ENCODE measurements at places on chromosomes 13 and 19.

DNA sequence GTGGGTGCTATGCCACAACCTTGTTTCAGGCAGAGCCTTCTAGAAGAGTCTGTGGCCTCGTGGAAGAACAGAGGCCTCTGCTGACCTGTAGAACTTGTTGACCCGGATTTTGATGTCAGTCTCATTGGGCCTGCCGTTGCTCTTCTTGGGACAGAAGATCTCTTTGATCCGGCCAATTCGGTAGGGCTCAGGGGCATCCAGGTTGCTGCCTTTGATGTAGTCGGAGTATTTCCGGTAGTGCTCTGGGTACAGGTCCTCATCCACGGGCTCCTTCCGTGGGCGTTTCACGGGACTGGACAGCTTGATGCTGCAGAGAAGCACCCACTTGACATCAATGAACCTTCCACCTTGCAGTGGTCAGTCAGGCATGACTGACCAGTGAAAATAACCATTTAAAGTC is 24.0 kb upstream of the EIF3G start:
- DNase-seq, result no peak

DNA sequence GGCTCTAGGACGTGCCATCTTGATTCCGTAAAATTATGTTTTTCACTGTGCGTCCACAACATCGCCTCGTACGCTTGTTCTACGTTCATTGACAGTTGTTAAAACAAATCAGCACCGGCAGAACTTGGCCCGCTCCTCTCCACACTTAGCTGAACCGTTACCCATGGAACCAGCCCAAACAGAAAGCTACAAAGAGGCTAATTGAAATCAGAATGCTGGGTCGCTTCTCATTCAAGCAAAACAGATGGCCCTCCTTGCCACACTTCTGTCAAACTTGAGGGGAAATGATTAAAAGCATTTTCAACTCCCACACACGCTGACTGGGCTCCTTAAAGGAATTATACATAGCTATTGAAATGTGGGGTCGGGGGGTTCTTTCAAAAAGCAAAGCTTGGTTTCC is 71.6 kb downstream of the TM9SF2 start:
- DNase-seq, result no peak

GRCh38 chr13:42746866-42747265 is 34.5 kb upstream of the FAM216B start:
- no peak for DNase-seq

DNA sequence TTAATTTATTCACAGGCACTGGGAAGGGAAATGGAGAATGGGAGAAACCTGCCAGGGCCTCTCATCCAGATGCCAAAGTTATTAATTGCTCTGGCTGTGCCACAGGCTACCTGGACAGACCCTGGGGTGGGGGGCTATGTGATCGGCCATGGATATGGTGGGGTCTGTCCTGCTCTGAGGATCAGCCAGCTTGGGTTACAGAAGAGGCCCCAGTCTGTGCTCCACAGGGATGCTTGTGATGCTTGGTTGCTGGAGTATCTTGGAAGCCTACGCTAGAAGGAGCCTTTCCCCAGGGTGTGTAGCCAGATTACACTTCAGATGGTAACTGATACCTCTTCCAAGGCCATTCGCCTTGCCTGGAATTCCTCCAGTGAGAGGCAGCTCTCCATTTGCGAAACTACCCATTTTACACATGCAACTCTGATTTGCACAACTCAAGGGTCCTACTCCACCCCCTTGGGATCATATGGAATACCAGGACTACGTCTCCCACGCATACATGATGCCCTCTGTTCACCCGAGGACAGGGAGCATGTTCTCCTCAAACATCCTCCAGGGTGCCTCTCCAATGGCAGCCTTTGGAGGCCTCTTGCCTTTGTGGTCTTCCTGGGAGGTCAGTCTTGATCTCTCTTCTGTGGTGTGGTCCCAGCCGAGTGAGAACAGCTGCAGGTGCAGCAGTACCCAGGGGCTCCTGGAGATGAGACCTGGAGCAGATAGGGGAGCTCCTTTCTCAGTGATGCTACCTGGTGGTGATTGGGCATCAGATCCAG is 186.6 kb upstream of the TSHZ3 start:
- no peak for DNase-seq

- no peak for DNase-seq
Observed at GRCh38 chr13:78816592-78816991, 157.6 kb upstream of the OBI1 start.

- no peak for DNase-seq
Observed at GRCh38 chr19:4980838-4981680, 12.1 kb downstream of the KDM4B start.

GRCh38 chr13:33487575-33488243 is 202.2 kb upstream of the STARD13 start:
- DNase-seq, result no peak

DNA sequence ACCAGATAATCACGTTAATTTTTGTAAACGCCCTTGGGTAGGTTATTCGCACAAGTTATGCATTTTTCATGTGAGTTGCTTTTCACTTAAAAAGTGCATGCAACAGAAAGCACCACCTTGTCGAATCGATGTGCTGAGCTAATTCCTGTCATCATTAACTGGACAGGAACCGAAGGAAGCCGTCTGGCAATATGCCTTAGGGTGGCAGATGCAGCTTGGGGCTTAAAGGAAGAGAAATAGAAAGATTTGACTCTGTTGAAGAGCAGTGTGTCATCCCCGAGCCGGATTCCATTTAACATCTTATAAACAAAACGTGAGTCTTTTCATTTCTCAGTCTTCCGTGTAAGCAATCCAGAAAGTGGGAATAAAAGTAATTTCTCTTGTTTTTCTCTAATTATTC is 70.0 kb downstream of the ATP11A start:
- DNase-seq, result no peak

DNA sequence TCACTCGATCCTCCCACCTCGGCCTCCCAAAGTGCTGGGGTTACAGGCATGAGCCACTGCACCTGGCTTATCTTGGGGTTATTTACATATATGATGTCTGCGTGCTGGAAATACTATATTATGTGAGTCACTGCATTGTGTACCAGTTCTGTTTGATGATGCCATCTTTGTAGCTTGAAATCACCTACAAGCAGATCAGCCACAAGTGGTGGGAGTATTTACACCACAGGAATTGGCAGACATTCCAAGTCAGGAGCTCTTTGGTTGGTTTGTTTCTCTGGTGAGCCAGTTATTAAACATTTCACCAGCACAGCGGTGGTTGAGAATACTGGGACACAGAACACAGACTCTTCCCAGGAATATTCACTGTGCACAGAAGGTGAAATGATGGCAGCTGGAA is 4.5 kb upstream of the TIMM44 start:
- DNase-seq, result no peak

GRCh38 chr19:11759805-11760204 is 7.0 kb upstream of the ZNF441 start:
- DNase-seq, result no peak

DNA sequence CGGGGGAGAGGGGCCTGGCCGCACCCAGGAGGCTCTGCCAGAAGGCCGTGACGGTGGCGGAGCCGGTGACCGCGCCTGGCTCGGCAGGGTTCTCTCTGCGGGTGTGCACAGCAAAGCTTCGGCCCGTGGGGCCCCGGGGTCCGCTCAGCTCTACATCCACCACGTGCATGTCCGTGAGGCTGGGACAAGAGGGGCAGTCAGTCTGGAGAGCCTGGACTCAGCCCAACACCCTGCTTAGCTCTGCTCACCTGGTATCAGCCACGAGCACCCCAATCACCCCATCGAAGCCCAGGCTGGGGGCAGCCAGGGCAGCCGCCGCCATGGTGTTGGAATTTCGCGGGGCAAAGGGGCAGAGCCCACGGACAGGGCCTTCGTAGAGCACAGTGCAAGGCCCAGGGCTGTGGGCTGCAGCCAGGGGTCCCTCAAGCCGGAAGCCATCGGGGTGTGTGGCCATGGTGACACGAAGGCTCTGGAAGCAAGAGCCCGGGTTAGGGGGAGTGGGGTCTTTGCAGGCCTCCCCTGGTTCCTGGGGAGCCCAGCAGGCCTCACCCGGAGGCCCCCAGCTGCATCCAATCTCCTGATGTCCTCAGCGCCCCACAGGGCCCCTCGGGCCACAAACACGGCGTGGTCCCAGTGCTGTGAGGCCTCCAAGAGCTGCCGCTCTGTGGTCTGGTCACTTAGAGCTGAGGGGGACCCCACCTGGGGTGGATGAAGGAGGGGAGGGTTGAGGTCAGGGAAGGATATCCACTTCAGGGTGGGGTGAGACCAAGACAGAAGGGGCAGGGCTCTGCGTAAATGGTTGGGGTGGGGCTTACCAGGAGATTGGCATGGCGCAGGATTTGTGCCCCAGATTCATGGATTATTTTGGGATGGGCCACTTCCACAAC is 1.4 kb downstream of the ASPDH start:
- no peak for DNase-seq

GRCh38 chr13:110014719-110015118 is 228.3 kb upstream of the IRS2 start:
- no peak for DNase-seq

GRCh38 chr13:97559981-97560380 is 126.0 kb downstream of the RAP2A start:
- DNase-seq, result no peak

DNA sequence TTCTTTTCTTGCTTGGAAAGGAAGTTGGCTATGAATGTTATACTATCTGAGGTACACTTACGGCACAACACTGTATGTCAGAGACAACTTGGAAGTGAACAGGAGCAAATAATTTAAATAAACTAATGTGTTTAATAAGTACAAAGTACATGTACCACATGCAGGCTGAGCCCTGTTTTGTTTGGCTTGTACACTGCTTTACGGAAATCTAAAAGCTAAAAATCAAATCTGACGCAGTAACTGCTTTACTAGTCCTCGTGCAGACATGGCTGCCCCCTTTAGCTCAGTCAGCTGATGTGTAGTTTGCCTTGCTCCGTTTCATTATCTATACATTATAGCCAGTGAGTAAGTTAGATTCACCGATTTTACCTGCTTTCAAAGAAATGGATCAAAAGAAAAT is 36.5 kb downstream of the TDRD3 start:
- DNase-seq, result no peak

GRCh38 chr13:94157705-94158218 is 321.7 kb downstream of the DCT start:
- DNase-seq, result no peak

- peak; percentile 96 for DNase-seq
Observed at GRCh38 chr19:38850436-38850975, 720 bp upstream of the HNRNPL start.
